ENCODE measurements at places on chromosomes 11 and 22.
A peak's percentile ranks its signal among the peaks of the same experiment; 100 is the strongest.

- DNase-seq, result peak; percentile 37
Measured at GRCh38 chr22:49975543-49976389, 15.2 kb downstream of the PIM3 start.

DNA sequence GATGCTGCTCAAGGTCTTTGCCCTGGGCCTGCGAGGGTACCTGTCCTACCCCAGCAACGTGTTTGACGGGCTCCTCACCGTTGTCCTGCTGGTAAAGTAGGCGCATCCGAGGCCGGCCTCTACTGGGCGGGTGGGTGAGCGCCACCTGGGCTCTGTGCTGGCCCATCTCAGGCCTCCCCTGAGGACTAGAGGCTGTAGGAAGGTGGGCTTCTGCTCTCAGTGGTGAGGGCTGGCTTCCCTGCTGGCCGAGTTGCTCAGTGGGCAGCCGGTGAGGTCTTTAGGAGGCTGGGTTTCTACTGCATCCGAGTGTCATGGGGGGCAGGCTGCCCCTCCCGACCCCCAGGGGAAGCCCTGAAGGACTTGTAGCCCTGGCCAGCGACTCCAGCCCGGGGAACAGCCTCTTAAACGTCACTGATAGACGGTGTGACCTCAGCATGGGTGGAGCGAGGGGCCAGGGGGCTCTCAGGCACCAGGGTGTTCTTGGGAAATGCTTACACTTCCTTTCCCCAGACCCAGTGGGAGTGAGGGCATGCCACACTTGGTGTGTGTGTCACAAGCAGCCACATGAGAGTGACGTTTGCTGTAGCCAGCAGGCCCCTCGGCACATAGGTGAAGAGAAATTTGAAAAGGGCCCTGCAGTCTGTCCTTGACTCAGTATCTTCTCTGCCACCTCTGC, 30.3 kb downstream of the TPCN2 start:
- no peak for DNase-seq

- peak; percentile 33 for DNase-seq
Measured at GRCh38 chr11:62004473-62004872, 37.0 kb upstream of the FTH1 start.

DNA sequence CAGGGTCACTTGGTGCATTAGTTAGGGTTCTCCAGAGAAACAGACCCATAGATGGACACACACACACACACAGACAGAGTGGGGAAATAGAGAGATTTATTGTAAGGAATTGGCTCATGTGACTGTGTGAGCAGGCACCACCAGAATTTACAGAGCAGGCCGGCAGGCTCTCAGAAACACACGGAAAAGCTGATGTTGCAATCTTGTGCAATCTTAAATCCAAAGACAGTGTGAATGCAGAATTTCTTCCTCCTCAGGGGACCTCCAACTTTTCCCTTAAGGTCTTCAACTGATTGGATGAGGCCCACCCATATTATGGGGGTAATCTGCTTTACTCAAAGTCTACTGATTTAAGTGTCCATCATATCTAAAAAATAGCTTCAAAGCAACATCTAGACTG, 49.8 kb downstream of the APIP start:
- DNase-seq, result no peak

DNA sequence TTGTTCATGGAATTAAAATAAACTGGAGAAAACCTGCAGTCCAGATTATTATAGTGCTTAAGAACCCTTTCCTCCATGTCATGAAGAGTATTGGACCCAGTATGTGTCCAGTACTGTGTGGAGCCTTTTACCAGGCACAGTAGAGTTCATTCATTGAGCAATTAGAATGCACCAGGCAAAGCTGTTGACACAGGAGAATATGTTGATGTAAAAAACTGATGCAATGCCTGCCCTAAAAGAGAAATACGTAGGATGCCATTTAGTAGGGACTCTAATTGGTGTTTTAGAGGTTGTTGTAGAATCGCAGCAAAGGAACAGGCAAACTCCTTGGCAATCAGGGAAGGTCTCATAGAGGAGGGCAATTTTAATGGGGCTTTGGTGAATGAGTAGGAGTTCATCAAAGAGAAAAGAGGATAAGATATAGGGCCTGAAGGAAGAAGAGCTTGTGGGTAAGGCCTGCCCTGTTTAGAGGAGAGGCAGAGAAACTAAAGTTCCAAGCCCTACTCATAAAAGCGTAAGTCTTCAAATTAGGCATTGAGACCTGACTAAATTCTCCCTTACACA, 126.4 kb downstream of the SEZ6L start:
- no peak for DNase-seq

DNA sequence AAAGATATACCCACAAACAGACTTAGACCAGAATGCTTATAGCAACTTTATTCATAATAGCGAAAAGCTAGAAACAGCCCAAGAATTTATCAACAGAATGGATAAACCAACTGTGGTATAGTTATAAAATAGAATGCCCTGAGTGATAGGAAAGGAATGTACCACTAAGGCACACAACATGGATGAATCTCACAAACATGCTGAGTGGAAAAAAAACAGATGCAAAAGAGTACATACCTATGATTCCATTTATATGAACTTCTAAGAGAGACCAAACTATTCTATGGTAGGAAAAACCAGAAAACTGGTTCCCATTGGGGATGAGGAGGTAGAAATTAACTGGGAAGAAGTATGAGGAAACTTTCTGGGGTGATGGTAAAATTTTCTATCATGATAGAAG, 40.4 kb upstream of the GRIK4 start:
- no peak for DNase-seq

DNA sequence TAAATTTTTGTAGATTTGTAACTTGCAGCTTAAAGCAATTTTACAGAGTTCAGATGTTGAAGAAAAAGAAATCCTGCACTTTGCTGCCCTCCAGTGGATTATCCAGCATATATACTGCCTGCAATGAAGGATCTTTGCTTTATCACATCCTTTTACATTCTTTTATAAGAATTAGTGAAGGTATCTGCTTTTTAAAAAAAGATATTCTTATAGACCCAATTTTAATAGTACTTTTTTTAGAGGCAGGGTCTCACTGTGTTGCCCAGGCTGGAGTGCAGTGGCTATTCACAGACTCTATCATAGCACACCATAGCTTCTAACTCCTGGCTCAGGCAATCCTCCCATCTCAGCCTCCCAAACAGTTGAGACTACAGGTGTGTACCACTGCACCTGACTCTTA, 60.7 kb downstream of the TTC17 start:
- DNase-seq, result peak; percentile 21

All from transverse colon (tissue), 4 donors.